ENCODE measurements at places on chromosomes 6 and 20. TPM values are rescaled to one million over a fixed set of nuclear protein-coding genes. Genes with fewer than 3 reads are reported as not detected.

The KIAA1586 gene
- total RNA-seq, result 23.0 TPM

- DNase-seq, result peak; percentile 77
Observed at GRCh38 chr6:33161354-33162331, 30.6 kb downstream of the COL11A2 start.

DNA sequence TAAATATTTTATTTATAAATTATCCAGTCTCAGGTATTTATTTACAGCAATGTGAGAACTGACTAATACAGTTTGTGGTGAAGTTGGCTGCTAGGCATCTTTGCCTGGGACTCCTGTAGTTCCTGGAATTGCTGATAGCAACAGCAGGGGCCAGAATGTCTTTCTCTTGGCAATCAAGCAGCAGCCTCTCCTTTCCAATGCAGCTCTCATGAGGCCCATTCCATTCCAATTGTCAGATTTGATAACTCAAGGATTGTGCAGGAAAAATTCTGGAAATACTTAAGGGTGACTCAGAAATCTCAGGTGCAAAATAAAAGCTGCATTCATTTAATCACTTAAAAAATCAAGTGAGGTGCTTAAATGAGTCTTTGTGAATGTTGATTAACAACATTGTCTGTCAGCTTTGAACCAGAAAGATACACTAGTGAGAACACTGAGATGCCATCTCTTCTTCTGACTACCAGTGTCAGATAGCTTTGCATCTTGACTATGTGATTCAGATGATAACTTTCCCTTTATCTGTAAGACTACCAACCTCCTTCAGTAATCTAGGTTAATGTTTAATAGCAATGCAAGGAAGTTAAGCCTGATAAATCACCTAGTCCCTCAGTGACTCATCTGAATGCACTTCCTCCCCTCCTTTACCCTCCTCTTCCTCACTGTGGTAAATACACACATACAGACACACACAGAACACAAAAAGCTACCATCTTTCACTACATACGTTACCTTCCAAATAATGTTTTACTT is 32.1 kb upstream of the COL21A1 start:
- DNase-seq, result no peak

- no peak for DNase-seq
Observed at GRCh38 chr6:125101631-125102030, 51.9 kb upstream of the TPD52L1 start.

DNA sequence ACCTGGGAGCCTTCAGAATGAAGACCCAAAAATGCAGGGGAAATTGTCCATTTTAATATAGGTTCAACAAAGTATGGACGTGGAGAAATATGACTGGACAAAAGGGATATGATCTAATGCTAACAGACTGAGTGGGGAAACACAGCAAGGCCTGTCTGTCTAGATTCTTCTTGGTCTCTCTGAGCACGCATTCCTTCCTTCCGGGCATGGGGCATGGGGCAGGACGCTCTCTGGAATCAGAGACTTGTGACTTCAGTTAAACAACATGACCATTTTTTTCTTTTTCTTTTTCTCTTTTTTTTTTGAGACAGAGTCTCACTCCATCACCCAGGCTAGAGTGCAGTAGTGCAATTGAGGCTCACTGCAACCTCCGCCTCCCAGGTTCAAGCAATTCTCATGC is 31.9 kb downstream of the ZBTB2 start:
- no peak for DNase-seq

GRCh38 chr6:141510803-141511202 is 621.9 kb upstream of the GJE1 start:
- DNase-seq, result no peak

- no peak for DNase-seq
Observed at GRCh38 chr6:111552958-111553357, 52.7 kb downstream of the TRAF3IP2 start.

DNA sequence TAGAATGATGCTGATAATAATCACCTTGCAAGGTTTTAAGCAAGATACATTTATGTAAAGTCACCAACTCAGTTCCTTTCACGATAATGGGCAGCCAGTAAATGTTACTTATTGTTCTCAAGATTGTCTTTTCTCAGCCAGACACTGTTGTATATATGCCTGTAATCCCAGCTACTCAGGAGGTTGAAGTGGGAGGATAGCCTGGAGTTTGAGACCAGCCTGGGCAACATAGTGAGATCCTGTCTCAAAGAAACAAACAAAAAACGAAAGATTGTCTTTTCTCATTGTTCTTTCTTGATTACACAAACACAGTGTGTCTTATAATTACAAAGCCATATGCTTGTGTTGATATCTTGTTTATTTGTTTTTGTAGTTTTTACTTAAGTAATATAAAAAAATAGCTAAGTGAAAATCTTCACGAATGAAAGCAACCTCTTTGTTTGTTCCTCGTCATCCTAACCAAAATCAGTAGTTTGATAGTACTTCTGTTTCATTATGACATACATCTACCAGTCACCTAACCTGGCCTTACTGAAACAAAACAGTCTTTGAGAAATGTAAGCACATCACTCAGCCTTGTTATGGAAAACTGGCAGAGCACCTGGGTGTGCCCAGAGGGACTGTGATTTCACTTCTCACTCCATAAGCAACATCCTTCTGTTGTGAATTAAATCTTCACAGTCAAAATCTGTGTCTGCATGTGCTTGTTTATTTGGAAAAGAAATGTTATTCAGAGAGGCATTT is 436.2 kb upstream of the SOX4 start:
- DNase-seq, result no peak

DNA sequence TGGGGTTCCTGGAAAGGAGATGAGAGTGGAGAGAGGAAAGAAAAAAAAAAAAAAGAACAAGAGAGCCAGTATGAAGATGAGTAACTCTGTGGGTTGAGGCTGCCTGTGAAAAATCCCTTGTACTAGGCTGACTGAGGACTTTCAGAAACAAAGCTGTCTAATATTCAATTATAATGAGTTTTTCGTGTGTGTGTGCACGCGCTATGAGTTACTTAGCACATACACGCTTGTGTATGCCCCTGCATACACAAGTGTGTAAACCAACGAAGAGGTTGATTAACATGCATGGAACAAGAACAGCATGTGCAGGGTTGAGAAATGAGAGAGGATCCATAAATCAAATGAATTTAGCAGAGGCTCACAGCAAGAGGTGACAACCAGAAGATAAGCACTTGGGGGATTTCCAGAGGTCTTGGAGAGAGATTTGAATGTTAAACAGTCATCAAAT is 4.8 kb upstream of the RBPJL start:
- DNase-seq, result no peak

Data from progenitor cell of endocrine pancreas (in vitro differentiated cells).